Effector CD8-positive, alpha-beta T cell (primary cell): ENCODE measurements at places on chromosomes 2 and 18.

DNA sequence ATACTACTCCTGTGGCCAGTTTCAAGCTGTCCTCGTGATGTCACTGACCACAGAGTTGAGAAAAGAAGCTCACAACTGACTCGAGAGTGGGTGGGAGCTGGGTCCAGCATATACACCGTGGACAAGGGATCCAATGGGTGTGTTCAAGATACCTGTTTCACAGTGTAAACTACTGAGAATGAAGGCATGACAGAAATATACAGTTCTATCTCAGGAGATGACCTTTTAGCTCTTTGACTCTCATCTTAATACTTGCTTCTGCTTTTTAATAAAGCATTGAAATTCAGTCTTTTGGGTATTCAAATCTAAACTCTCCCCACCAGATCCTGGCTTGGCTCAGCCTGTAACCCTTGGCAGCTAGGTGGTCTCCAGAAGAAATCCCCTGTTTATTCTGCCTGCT lies 130.1 kb downstream of the MAP2 start:
- no peak for DNase-seq

- DNase-seq = no peak
Measured at GRCh38 chr2:217657252-217657651, 345.5 kb downstream of the TNS1 start.

DNA sequence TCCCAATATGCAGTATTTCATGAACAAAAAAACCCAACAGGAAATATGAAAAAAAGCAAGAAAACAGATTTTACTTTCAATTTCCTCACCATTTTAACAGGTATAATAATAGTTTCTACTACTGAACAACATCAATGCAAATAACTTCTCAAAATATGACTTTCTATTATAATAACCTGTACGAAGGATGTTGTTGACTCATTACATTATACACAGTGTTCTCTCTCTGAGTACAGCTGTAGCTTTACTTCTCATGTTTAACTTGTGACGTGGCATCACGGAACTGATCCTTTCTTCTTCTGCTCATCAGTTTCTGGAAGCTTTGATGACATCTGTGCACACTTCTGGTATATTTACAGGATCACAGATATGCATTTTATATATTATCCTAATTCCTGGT lies 40.0 kb downstream of the FAM228A start:
- DNase-seq = no peak

DNA sequence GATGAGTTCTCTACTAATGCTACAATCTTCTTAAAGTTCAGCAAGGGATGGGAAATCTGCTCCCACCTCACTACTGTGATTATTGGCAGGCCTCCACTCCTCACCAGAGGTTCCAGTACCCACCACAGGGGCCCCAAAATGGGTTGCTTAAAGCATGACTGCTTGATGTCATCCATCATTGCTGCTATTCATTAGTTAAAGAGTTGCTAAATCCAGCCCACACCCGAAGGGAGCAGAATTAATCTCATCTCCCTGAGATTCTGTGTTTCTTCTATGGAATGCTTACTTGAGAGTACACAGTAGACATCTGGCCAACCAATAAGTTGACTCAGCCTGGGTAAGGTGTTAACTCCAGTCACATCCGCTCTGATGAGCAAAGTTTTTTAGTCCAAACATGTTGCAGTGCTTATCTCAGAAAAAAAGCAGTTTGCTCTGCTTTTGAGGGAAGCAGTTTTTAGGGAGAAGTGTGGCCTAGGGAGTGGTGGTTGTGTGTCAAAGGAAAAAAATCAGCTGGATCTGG lies 690.2 kb upstream of the POU3F3 start:
- DNase-seq = no peak

DNA sequence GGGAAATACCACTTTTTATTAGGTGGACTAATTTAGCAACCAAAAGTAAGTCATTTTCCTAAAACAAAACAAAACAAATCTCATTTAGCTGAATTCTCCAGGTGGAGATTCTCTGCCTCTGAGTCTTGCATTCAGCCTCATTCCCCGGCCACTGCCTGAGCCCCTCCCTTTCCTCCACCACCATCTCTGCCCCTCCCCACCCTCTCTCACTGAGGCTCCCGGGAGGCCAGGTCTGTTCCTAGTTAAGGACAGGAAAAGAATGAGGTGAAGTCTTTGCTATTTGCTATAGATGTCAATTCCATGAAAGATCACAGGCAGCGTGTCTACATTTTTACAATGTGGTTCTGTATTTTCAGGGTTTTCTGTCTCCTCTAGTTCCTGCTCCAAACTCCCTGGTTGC lies 83.0 kb upstream of the SOX11 start:
- no peak for DNase-seq

GRCh38 chr18:39485696-39486095 lies 1920.1 kb upstream of the CELF4 start:
- DNase-seq = no peak
